A549 treated with Mapracorat at 1 μM for 4 hours (cell line): ENCODE measurements at places on chromosomes 5 and 9. TPM values are rescaled to one million over a fixed set of nuclear protein-coding genes. Genes with fewer than 3 reads are reported as not detected.

Gene ARL14EPL
- 0.13 to 0.48 TPM (median 0.19 TPM) in 5 replicates for total RNA-seq

Gene CCL27
- 0.28 TPM in 1 of 5 replicates, not detected in the others for total RNA-seq

Gene RNF130
- 38.2 to 48.3 TPM (median 43.0 TPM) in 5 replicates for total RNA-seq

Gene ANKRD31
- 0.02 to 0.07 TPM (median 0.05 TPM) in 4 of 5 replicates, not detected in the other for total RNA-seq

Gene TRIM14
- total RNA-seq, result 10.8 to 14.4 TPM (median 13.3 TPM) in 5 replicates

Gene OLFM1
- 8.5 to 10.7 TPM (median 10.2 TPM) in 5 replicates for total RNA-seq

Gene ANKRD34B
- total RNA-seq, result 0.04 to 0.16 TPM (median 0.09 TPM) in 4 of 5 replicates, not detected in the other

Gene NTNG2
- total RNA-seq, result 0.98 to 3.1 TPM (median 2.1 TPM) in 5 replicates

Gene TNC
- 0.43 to 1.2 TPM (median 0.69 TPM) in 5 replicates for total RNA-seq

Gene GRIA1
- total RNA-seq, result not detected in 5 replicates

Gene DROSHA
- total RNA-seq, result 39.5 to 43.8 TPM (median 43.2 TPM) in 5 replicates

Gene ABLIM3
- 21.7 to 27.2 TPM (median 21.9 TPM) in 5 replicates for total RNA-seq

Gene DND1
- 0.66 to 1.0 TPM (median 0.88 TPM) in 5 replicates for total RNA-seq

Gene TOMM5
- total RNA-seq, result 314 to 348 TPM (median 327 TPM) in 5 replicates

Gene CNTFR
- 0.13 to 0.15 TPM (median 0.14 TPM) in 3 of 5 replicates, not detected in the others for total RNA-seq

Gene ECM2
- total RNA-seq, result 0.10 to 0.16 TPM (median 0.15 TPM) in 5 replicates

Gene ZBED3
- total RNA-seq, result 3.4 to 4.8 TPM (median 3.9 TPM) in 5 replicates

Gene TESK1
- 25.8 to 30.3 TPM (median 29.8 TPM) in 5 replicates for total RNA-seq

Gene CKMT2
- not detected in 5 replicates for total RNA-seq

Gene TAF11L5
- not detected in 5 replicates for total RNA-seq

Gene PCSK1
- total RNA-seq, result 0.14 to 0.29 TPM (median 0.22 TPM) in 5 replicates

Gene EGFLAM
- total RNA-seq, result 0.12 to 0.26 TPM (median 0.22 TPM) in 4 of 5 replicates, not detected in the other

Gene SLC46A2
- total RNA-seq, result not detected in 5 replicates

Gene ADGRD2
- not detected in 5 replicates for total RNA-seq

Gene ARID3C
- total RNA-seq, result 0.09 to 0.39 TPM (median 0.17 TPM) in 5 replicates

Gene ADAMTS19
- total RNA-seq, result not detected in 5 replicates

Gene ZNF189
- total RNA-seq, result 6.8 to 9.4 TPM (median 6.9 TPM) in 5 replicates

Gene KYAT1
- total RNA-seq, result 9.9 to 14.3 TPM (median 10.9 TPM) in 5 replicates

Gene IFNA2
- total RNA-seq, result not detected in 5 replicates

Gene PCDHGA5
- 0.09 to 0.17 TPM (median 0.14 TPM) in 5 replicates for total RNA-seq

Gene ERP44
- 14.3 to 15.4 TPM (median 15.1 TPM) in 5 replicates for total RNA-seq

Gene TOPORS
- 10.7 to 14.0 TPM (median 12.4 TPM) in 5 replicates for total RNA-seq

Gene FBP2
- total RNA-seq, result not detected in 5 replicates
